ENCODE measurements at places on chromosomes 2 and 18.

GRCh38 chr18:68455229-68455603 lies 259.7 kb downstream of the TMX3 start:
- DNase-seq = no peak

GRCh38 chr2:238774071-238774470 lies 73.8 kb upstream of the TWIST2 start:
- no peak for DNase-seq

DNA sequence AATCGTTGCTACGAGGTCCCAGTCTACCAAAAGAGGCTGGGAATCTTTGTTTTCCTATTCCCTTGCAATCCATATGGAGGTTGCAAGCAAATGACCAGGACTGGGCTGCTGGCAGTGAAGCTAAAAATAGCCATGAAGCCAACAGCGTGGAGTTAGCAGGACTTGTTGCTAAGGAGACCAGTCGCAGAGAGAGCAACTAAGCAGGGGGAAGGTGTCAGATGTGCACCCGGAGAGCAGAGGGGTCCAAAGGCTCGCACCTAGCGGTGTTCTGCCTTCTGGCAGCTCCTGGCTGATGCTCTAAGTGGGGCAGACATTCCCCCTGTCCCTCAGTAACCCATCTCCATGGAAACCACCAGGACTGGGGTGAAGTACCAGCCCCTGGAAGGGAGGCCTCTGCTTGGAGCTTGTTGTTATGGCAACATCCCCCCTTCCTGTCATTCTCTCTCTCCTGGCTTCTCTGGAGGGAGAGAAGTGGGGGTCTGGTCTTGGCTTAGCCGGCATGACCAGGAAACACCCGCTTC lies 84.6 kb downstream of the DNMT3A start:
- DNase-seq = no peak

GRCh38 chr2:179036353-179036905 lies 13.5 kb downstream of the CCDC141 start:
- DNase-seq = no peak

- DNase-seq = no peak
These were observed 540.1 kb downstream of the NRXN1 start for GRCh38 chr2:50491541-50492476.

DNA sequence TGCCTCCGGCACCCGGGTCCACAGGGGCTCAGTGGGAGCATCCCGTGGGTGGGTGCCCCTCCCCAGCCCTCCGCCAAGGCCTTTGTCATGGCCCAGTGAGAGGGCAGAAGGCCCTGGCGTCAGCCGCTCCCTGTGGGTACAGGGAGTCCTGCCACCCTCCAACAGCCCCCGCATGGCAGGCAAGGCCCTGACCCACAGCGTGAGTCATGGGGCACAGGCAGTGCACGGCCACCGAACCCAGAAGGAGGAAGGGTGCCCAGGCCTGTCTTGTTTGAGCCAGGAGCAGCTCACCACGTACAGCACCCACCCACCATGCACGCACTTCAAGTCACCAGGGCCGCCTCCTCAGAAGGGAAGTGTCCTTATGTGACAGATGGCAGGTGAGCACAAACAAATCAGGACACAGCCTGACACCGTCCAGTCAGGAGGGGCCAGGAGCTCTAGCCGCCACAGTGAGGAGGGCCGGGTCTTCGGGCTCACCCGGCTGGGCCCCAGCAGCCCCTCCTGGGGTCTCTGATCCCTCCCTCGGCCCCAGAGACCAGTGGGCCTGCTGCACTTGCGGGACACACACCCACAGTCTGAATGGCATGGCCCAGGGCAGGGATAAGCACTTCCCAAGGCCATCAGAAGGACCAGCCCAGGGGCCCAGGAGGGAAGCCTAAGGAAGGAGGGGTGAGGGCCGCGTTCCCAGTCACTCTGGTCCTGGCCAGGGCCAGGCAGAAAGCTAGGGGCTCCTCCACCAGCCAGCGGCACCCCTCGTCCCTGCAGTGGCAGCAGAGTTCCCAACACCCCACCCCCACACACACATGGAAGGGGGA lies 25.8 kb downstream of the BIN1 start:
- peak; percentile 59 for DNase-seq

DNA sequence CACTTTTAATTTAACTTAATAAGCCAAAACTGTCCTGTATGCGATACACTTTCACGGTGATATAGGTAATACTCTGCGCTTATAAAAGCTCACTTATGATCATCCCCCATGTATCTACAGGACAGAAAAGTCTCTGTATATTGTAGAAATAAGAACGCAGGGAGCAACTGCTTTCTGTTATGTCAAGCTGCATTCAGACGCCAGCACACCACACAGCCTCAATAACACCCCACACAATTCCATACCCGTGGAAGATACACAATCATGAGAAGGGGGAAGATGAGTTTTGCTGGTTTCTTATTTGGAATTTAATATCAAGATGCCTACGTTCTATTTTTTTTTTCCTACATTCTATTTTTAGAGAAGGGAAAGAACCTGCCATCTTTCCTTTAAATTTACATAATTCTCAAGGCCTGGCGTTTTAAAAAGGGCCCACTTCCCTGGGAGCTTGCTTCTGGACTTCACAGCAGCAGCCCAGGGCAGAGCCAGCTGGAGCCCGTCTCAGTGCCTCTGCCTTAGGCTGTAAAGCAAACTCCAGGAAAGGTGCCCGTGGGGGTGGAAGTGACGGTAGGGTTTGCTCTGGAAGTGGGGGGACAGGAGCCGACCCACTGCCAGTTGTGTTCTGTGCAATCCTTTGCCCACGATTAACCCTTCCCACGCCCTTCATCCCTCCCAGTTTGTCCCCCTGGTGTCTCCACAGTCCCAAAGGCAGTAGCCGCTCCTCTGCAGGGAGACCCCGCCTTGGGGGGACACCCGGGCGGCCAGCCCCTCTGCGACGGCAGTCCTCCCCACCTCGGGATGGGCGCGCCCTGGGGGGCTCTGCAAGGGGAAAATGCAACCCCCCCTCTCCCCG lies 5.3 kb downstream of the PTGR3 start:
- DNase-seq = no peak
